ENCODE measurements at places on chromosomes 7 and 10.

DNA sequence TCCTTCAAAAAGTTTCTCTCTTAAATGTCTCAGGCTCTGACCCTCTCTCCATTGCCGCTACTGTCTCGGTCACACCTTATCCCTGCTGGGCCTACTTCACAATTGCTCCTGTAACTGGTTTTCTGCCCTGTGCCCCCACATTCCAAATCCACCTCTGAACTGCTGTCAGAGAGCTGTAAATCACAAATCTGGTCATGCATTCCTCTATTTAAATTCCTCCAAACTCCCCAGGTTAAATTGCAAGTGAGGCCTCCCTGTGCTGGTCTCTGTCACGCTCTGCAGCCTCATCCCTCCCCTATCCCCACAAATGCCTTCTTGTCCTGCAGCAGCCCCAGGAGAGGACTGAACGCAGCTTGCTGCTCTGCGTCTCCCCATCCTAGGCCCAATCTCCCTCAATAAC lies 40.4 kb upstream of the CDCA7L start:
- no peak for DNase-seq

GRCh38 chr7:2495418-2496299 lies 19.5 kb upstream of the GRIFIN start:
- DNase-seq: no peak

GRCh38 chr7:145106001-145106400 lies 270.1 kb upstream of the TPK1 start:
- no peak for DNase-seq

DNA sequence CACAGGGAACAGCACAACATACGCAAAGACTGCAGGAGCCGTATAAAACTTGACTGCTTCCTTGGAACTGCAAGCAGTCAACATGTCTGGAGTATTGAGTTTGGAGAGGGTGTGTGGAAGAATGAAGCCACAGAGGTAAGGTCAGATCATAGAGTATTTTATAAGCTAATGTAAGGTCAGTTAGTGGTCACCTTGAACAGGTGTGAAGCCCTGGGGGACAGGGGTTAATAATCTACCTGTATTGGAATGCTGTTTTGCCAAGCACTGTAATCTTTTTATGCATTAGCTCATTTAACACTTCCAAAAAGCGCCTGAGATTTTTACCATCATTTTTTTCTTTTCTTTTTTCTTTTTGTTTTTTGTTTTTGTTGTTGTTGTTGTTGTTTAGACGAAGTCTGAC lies 23.1 kb downstream of the PLAU start:
- no peak for DNase-seq

GRCh38 chr10:124347956-124348355 lies 70.8 kb downstream of the OAT start:
- DNase-seq: no peak

DNA sequence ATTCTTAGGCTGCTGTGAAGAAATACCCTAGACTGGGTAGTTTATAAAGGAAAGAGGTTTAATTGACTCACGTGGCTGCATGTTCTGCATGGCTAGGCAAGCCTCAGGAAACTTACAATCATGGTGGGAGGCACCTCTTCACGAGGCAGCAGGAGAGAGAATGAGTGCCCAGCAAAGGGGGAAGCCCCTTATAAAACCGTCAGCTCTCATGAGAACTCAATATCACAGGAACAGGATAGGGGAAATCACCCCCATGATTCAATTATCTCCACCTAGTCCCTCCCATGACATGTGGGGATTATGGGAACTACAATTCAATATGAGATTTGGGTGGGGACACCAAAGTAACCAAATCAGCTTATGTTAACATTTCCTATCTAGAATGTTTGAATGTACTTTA lies 259.2 kb downstream of the TWIST1 start:
- DNase-seq: no peak

- DNase-seq: no peak
These were observed 90.9 kb downstream of the DNAJC1 start for GRCh38 chr10:21912625-21913024.

DNA sequence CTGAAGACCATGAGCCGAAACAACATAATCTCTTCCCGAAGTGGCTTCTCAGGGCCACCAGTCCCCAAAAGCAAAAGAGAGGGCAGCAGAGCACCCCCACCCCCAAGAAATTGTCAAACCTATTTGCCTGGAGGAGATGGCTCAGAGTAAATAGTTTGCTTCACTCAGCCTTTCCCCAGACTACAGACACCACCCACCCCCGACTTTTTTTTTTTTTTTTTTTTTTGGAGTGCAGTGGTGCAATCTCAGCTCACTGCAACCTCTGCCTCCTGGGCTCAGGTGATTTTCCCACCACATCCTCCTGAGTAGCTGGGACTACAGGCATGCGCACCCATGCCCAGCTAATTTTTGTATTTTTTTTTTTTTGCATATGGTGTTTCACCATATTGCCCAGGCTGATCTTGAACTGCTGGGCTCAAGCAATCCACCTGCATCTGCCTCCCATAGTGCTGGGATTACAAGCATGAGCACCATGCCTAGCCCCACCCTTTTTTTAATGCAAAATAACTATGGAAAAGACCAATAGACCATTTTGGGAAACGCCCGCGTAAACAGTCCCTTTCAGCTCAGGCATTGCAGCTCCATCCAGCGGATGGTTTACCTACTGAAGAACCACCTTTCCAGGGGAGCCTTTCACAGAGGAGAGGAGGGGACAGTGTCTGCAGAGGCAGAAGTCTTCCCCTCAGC lies 9.7 kb downstream of the ZMIZ1 start:
- DNase-seq: no peak

DNA sequence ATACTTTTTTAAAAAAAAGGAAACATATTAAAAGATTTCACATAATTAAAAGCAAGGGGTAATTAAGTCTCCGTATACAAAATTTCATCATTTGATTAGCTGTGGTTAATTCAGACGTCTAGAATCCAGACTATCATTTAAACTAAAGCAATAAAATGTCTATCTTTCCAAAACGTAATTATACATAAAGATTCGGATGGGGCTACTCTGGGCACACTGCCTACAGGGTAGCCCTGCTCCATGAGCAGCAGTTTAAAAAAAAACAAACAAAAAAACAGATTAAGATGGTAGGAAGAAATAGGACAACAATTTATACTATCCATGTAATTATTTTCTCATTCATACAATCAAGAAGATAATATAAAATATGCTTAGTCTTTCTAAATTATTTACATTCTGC lies 96.0 kb downstream of the NRBF2 start:
- no peak for DNase-seq

GRCh38 chr10:116254422-116255155 lies 18.4 kb downstream of the GFRA1 start:
- DNase-seq: no peak

DNA sequence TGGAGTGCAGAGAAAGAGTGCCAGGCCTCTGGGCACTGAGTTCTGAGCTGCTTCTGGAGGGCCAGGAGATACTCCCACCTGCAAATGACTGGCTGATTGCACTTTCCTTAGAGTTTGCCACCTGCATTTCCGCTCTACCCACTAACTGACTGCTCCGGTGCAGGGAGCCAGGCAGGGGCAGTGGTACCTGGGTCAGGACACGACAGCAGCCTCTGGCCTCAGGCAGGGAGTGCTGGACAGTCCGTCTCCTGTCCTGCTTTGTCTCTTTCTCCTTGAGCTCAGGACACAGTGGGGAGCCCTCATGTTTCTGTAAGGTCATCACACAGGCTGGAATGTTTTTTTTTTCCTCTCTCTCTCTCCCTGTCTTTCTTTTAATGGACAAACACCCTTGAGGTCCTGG lies 252.0 kb downstream of the DPP6 start:
- no peak for DNase-seq

DNA sequence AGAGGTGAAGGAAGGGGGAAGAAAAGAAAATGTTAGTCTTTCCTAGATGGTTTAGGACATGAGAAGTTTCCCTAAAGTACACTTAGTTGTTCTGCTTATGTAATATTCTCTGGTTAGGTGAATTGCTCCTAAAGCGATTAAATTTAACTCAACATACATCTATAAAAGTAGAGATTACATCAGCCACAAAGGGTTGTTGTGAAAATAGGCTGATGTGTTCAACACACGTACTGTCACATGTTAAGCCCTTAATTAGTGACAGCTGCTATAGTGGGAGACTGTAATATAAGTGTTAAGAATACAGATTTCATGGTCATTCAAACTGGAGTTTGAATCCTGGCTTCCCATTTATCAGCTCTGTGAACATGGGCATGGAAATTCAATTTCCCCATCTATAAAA lies 12.8 kb downstream of the HECTD2 start:
- DNase-seq: no peak

DNA sequence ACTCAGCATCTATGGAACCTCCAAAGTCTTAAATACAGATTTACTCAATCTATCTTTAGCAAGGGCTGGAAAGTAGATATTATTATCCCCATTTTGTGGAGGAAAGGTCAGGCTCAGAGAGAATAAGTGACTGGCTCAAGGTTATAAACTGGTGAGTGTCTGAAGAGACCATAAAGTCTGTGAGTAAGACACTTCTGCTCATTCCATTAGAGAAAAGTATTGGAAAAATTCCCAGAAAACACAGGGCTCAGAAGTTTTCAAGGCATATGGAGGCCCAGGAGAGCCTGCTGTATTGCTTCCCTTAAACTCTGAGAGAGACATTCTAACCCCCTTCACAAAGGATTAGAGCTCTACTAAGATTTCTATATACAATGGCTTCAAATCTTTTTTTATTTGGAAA lies 134.8 kb downstream of the PCDH15 start:
- DNase-seq: no peak

DNA sequence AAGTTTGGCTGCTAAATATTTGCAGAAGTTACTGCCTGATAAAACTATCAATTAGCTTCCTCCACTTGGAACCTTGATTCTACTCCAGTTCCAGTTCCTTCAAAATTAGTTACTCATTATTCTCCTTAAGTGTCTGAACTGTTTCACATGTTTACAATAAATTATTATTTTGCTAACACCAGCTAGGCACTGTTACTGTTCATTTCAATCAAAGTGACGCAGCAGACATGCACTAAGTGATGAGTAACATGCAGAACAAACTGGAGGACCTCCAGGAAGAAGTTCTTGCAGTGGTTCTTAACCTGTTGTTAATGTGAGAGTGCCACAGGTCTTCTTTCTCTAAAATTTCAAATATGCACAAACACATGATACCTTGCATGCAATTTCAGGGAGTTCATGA lies 491.8 kb upstream of the SEMA3A start:
- no peak for DNase-seq

DNA sequence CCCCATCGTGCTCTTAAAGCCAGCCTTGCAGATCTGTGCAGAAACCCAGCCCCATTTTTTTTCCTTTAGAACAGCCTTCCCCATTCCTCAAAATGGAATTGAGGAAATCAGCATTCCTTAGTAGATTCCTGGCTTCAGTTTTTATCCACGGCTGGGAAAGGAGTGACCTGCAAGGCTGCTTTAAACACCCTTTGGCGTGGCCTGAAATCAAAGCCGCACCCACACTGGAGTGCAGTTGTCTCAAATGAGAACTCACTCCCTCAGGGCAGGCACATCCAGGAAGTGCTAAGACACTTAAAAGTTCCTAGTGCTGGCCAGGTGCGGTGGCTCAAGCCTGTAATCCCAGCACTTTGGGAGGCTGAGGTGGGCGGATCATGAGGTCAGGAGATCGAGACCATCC lies 34.8 kb downstream of the HTR5A start:
- DNase-seq: no peak

GRCh38 chr10:101452593-101452992 lies 98.6 kb downstream of the BTRC start:
- DNase-seq: no peak

- DNase-seq: peak; percentile 40
These were observed 126.4 kb upstream of the CCDC6 start for GRCh38 chr10:60032723-60033122.

- no peak for DNase-seq
These were observed 47.9 kb downstream of the IGF2BP3 start for GRCh38 chr7:23422384-23422783.

DNA sequence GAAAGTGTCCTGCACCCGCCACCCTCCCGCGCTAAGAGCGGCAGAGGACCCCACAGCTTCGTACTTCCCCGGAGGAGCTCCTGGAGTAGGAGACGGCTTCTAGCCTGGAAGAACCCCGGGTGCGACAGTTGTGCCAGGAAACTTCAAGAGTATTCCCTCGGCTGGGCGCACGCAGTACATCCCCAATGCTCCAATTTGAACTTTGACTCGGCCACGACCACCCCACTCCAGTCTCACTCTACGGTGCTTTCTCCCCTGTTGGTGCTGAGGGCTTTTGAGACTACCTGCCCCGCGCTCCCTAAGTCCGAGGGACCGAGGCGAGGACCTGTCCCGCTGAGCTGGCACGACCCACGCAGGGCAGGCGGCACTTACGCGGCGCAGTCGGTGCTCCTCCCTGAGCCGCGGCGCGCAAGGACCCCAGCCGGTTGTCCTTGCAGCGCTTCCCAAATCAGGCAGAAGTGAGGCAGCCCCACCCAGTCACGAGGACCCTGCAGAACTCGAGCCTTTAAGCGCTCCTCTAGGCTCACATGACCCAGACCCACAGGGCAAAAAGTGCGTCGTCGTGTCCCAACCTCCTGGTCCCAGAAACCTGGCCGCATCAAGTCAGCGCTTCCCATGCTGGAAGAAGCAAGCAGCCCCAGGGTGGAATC lies at the start of gene CPVL:
TSS of gene CPVL (minus strand) at position 481 of the 650 bp plus-strand sequence. CDS start 25,476 bp downstream, outside the sequence.
- peak; percentile 40 for DNase-seq

- DNase-seq: no peak
These were observed 87.3 kb downstream of the SEMA3A start for GRCh38 chr7:84107259-84107658.

DNA sequence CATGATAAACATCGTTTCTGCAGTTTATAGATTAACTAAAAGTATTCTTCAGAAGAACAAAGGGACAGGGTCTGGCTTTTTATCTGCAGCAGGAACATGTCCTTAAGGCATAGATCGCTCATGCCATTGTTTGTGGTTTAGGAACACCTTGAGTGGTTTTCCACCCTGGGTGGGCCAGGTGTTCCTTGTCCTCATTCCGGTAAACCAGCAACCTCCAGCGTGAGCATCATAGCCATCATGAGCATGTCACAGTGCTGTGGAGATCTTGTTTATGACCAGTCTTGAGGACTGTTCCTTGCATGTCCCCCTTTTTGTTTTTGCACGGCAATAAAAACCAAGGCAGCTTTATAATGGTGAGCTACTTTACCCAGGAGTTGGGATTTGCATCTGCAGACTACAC lies 33.9 kb downstream of the STOX1 start:
- DNase-seq: no peak

- no peak for DNase-seq
These were observed 121.2 kb upstream of the FOXP2 start for GRCh38 chr7:114293289-114294012.
